ENCODE measurements at places on chromosomes 4 and X. TPM values are rescaled to one million over a fixed set of nuclear protein-coding genes. Genes with fewer than 3 reads are reported as not detected.

The DHX15 gene
- total RNA-seq: 89.9 TPM

The HSFX4 gene
- total RNA-seq: not detected

The GAGE12F gene
- total RNA-seq: not detected

The UGT8 gene
- 1.4 TPM for total RNA-seq

GRCh38 chr4:107069049-107069448 is 32.9 kb upstream of the DKK2 start:
- no peaks in the 10 kb centered on the region for H3K36me3 ChIP-seq
- H3K4me3 ChIP-seq: no peak overlapping the region
- H3K27ac ChIP-seq: no peak overlapping the region
- no peaks in the 10 kb centered on the region for H3K4me1 ChIP-seq
- no peak for DNase-seq

- no peaks in the 10 kb centered on the region for H3K4me1 ChIP-seq
- no peak overlapping the region for H3K4me3 ChIP-seq
- no peaks in the 10 kb centered on the region for H3K27me3 ChIP-seq
- no peaks in the 10 kb centered on the region for H3K36me3 ChIP-seq
Measured at GRCh38 chr4:172007889-172008288, 194.7 kb downstream of the GALNTL6 start.

DNA sequence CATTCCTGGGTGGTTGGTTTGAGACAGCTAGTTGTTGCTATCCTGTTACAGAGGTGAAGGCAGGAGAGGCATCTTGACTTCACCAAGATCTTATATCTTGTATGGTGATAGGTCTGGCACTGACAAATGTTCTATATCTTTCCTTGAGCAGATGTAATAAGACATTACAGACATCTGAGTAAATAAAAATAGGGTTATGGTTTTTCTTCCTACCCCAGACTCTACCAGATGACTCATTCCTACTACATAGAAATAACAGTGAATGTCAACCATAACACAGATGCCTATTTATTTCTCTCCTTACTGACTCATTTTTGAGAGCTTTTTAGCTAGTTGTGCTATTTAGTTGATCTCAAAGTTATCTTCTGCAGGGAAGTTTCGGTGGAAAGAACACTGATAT is 21.9 kb downstream of the HNRNPH2 start:
- no peak overlapping the region for H3K27ac ChIP-seq
- no peak for DNase-seq
- H3K27me3 ChIP-seq: no peaks in the 10 kb centered on the region
- no peak overlapping the region for H3K4me3 ChIP-seq
- H3K4me1 ChIP-seq: no peaks in the 10 kb centered on the region
- no peaks in the 10 kb centered on the region for H3K36me3 ChIP-seq

DNA sequence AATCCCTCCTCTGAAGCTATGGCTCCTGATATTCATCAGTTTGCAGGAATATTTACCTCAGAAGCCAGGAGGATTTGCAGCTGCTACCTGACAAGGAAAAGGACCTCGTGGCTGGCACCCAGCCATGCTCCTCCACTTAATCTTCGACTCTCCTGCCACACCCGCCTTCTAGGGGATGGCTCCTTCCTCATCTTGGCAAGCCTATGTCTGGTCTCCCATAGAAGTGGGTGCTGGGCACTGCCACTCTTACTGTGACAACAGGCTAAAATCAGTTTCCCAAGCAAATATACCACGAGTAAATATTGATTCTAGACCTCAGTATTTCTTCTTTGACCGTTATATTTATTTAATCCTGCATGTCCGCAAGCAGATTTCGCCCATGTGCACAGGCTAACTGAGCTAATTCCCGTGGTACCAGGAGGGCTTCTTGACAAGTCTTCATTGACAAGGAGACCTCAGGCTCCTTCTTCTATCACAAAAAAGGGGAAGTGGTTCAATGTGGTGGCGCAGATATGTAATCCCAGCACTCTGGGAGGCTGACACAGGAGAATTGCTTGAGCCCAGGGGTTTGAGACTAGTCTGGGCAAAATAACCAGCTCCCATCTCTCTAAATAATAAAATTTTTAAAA is 52.6 kb upstream of the DCTD start:
- no peak overlapping the region for H3K27ac ChIP-seq
- no peaks in the 10 kb centered on the region for H3K36me3 ChIP-seq
- no peaks in the 10 kb centered on the region for H3K27me3 ChIP-seq
- no peak overlapping the region for H3K4me3 ChIP-seq
- peaks cover 8% of the 10 kb centered on the region for H3K4me1 ChIP-seq
- no peak for DNase-seq

DNA sequence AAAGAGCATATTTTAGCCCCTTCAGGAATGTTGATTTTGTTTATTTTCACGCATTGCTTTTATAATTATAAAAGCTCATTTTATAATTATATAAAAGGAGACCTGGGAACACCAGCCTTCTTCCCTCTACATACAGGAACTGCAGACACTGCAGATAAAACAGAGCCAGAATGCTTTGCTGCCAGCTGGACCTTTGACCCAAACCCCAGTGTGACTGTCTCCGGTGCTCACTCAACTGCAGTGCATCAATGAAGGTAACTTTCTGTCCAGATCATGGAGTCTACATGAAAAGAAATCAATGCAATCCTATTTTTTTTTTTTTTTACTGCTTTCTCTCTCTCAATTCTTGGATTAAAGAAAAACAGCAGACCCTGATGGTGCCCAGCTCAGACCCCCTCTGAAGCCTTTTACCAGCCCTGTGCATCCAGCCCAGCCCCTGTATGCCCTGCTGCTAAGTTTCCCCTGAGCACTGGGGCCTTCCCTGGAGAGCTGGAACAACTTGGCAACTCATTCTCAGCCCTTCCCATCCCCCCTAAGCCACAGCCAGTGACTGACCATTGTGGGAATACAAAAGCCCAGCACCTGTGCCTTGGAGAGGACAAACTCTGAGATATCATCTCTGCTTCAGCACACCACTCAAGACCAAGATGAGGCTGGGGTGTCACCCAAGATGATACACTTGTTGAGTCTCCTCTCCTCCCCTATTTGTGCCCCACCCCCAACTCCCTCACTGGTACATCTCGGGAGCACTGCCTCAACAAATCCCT is 182.1 kb downstream of the EVC2 start:
- DNase-seq: no peak
- H3K36me3 ChIP-seq: no peaks in the 10 kb centered on the region
- H3K27ac ChIP-seq: no peak overlapping the region
- H3K4me3 ChIP-seq: no peak overlapping the region
- peaks cover 3% of the 10 kb centered on the region for H3K4me1 ChIP-seq

- H3K27ac ChIP-seq: no peak overlapping the region
- no peaks in the 10 kb centered on the region for H3K4me1 ChIP-seq
- no peak for DNase-seq
Measured at GRCh38 chrX:83160096-83160495, 348.0 kb upstream of the POU3F4 start.

- H3K36me3 ChIP-seq: no peaks in the 10 kb centered on the region
- DNase-seq: no peak
- H3K27ac ChIP-seq: no peak overlapping the region
- no peaks in the 10 kb centered on the region for H3K4me1 ChIP-seq
- H3K4me3 ChIP-seq: no peak overlapping the region
Measured at GRCh38 chrX:22628275-22628674, 355.6 kb downstream of the CBLL2 start.

DNA sequence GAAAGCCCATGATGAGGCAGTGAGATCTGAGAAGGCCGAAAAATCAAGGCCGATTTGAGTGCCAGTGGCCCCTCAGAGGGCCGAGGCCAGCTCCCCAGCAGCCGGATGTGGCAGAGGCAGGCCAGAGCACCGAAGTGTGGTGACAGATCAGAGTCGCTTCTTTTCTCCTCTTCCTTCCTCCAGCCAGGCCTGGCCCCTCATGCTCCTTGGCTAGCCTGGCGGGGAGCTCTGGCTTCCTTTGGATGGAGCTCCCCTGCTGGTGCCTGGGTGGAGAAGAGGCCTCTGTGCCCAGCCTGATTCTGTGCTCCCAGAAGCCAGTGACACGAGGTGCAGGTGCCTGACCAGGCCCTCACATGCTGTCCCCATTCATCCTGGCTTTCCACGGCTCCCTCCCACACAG is 127.2 kb upstream of the PABPC4L start:
- H3K4me1 ChIP-seq: no peaks in the 10 kb centered on the region
- no peaks in the 10 kb centered on the region for H3K27me3 ChIP-seq
- H3K36me3 ChIP-seq: no peaks in the 10 kb centered on the region

- no peaks in the 10 kb centered on the region for H3K4me1 ChIP-seq
- H3K4me3 ChIP-seq: no peak overlapping the region
- DNase-seq: no peak
- no peaks in the 10 kb centered on the region for H3K27me3 ChIP-seq
- H3K27ac ChIP-seq: no peak overlapping the region
- H3K36me3 ChIP-seq: no peaks in the 10 kb centered on the region
Measured at GRCh38 chr4:149047368-149047767, 605.2 kb upstream of the NR3C2 start.

- peaks cover 23% of the 10 kb centered on the region for H3K36me3 ChIP-seq
- no peaks in the 10 kb centered on the region for H3K27me3 ChIP-seq
- no peaks in the 10 kb centered on the region for H3K4me1 ChIP-seq
- DNase-seq: no peak
Measured at GRCh38 chrX:77875372-77875771, 19.9 kb downstream of the MAGT1 start.

DNA sequence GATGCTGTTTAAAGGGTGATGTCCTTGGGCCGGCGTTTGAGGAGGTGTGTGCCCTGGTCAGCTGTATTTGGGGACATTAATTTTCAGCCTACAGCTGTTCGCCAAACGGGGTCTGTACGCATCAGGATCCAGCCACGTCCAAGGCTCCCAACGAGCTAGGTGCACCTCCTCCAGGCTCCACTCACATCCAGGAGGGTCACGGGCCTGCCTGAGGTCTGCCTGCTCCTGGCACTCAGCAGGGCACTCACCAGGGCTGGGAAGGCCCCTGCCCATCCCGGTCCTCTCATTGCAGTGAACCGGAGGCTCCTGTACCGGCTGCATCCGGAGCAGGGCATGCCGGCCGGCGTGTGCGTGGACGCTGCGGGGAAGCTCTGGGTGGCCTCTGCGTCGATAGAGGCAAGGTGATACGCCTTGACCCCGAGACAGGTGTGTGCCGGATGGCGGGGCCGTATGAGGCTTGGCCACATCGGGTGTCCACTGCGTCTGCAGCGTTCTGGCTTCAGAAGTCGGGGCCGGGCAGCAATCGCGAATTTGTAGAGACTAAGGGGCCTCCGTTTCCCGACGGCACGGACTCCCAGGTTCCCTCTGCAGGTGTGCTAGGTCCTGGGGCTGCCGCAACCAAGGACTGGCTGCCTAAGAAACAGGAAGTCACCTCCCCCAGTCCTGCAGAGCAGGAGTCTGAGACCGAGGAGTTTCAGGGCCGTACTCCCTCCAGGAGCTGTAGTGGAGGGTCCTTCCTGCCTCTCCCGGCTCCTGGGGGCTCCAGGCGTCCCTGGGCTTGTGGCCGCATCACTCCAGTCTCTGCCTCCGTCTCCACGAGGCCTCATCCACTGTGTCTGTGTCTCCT is 27.5 kb upstream of the PLCXD1 start:
- no peak overlapping the region for H3K27ac ChIP-seq
- no peaks in the 10 kb centered on the region for H3K36me3 ChIP-seq
- no peaks in the 10 kb centered on the region for H3K4me1 ChIP-seq
- H3K27me3 ChIP-seq: no peaks in the 10 kb centered on the region

DNA sequence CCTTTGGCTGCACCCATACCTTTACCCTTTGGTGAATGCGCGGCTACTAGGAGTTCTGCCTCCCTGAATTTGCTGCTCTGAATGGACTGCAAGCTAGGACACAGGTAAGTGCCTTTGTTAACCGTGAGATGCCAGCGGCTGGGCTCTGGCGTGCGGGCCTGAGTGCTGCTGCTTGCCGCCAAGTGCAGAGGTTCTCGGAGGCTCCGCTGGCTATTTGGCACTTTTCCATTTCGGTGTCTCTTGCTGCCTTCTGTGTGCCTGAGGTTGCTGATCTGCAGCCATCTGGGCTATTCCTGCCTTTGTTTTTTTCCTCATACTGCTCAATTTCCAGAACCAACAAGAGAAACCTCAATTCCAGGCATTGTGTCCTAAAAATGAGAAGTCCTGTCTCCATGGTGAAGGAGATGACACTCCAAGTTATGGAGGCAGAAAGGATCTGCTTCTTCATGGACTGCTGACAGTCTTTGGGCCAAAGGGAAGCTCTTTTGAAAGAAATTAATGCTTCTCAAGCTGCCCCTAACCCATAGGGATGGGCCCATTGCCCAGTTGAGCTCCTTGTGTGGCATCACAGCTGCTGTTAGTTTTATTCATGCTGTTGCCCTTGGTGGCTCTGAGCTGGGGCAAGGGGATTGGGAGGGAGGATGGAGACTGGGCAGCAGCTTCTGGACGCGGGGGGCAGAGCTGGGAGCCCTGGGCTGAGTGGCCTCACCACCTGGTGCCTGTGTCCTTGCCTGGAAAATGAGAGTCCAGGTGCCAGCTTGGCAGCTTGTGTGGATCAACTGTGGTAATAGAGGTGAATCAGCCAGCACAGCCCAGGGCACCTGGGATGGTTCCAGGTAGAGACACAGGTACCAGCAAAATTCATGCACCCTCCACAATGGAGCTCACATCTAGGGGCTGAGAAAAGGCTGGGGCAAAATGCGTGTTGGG is 3.8 kb upstream of the TBC1D14 start:
- peaks cover 16% of the 10 kb centered on the region for H3K4me1 ChIP-seq
- no peaks in the 10 kb centered on the region for H3K36me3 ChIP-seq
- no peak overlapping the region for H3K27ac ChIP-seq
- no peak for DNase-seq

DNA sequence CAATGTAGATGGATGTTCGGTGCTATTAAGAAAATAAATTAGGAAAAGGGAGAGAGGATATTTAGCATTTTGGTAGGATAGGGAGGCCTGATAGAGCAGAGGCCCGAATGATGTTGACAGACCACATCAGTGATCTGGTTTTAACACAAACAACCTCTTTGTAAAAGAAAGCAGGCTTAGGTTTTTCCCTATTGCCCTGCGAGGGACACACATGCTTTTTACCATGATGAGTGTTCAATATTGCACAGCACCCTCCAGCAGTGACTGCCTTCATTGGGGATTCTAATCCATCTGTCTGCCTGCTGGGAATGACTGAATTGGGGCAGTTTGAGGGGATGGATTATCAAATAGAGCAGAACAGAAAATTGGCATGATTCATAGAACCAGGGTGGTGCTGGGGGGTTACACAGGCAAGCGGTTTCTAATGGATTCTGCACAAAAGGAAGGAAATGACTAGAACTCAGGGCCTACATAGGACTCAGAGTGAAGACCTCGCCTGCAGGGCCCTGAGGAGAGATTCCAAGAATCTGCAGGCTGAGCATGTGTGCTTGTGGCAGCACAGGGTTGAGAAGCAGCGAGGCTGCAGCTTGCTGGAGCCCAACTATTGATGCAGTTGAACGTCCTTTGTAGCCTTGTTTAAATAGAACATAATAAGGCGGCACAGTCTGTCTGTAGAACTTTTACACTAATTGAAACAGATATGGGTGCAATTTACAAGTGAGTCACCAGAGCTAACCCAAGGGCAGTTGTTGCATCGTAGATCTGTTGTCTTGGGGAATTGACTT is 58.0 kb downstream of the RHOH start:
- no peak overlapping the region for H3K27ac ChIP-seq
- H3K4me3 ChIP-seq: no peak overlapping the region
- no peaks in the 10 kb centered on the region for H3K36me3 ChIP-seq
- no peaks in the 10 kb centered on the region for H3K4me1 ChIP-seq
- no peaks in the 10 kb centered on the region for H3K27me3 ChIP-seq

- no peak overlapping the region for H3K27ac ChIP-seq
- no peak overlapping the region for H3K4me3 ChIP-seq
- H3K27me3 ChIP-seq: no peaks in the 10 kb centered on the region
- no peaks in the 10 kb centered on the region for H3K4me1 ChIP-seq
Measured at GRCh38 chr4:74311696-74312313, 3.5 kb downstream of the EPGN start.
